CD4-positive, alpha-beta T cell (primary cell): ENCODE measurements at places on chromosomes 12 and 14.

- no peak for DNase-seq
Observed at GRCh38 chr12:104624529-104624928, 167.8 kb downstream of the CHST11 start.

GRCh38 chr14:30874999-30875787 is 834 bp downstream of the COCH start:
- no peak for DNase-seq

DNA sequence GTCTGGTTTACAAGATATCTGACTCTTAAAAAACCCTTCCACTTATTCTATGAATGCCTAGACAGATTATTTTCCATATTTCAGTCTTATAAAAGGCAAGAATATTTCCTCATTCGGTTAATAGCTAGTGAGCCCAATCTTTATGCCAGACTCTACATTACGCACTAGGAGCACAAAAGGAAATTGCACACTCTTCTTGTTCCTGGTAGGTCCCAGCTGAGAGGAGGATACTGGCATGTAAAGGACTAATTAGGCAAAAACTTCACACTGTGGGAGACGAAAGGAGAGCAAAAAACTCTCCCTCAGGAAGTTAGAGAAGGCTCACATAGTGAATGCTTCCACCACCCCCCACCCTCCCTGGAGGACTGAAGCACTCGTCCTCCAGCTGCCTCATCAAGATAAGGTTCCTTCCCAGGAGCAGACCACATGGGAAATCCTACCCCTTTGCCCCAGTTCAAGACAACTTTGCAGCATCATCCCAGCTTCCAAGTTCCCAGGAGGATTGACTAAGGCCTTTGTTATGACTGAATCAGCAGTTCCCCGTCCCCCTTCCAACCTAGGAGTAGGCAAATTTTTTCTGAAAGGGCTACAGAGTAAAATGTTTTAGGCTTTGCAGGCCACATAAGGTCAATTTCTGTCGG is 14.5 kb downstream of the CAPZA3 start:
- DNase-seq, result no peak

DNA sequence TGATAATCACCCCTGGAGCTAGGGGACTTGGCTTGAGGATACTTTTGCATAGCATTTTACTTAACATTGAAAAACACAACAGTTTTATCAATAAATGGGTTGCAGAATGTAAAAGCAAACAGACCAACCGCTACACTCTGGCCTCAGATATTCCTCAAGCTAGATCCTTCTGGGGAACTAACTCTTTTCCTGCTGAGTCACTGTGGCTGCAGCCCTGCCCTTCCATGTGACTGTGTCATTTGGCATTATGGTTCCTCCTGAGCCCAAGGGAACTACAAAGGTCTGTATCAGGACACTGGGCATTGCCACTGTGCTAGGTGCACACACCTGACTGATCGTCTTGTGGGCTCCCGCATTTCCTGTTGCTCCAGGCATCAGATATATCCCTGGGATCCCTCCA is 56.6 kb downstream of the TTC9 start:
- DNase-seq, result peak; percentile 27

GRCh38 chr14:66293533-66294105 is 192.6 kb upstream of the CCDC196 start:
- no peak for DNase-seq

GRCh38 chr14:51865953-51866747 is 5.7 kb downstream of the GNG2 start:
- peak; percentile 73 for DNase-seq

- DNase-seq, result no peak
Observed at GRCh38 chr12:2058837-2059236, 6.0 kb downstream of the CACNA1C start.

GRCh38 chr12:124028555-124028925 is 55.5 kb downstream of the ZNF664 start:
- DNase-seq, result no peak

DNA sequence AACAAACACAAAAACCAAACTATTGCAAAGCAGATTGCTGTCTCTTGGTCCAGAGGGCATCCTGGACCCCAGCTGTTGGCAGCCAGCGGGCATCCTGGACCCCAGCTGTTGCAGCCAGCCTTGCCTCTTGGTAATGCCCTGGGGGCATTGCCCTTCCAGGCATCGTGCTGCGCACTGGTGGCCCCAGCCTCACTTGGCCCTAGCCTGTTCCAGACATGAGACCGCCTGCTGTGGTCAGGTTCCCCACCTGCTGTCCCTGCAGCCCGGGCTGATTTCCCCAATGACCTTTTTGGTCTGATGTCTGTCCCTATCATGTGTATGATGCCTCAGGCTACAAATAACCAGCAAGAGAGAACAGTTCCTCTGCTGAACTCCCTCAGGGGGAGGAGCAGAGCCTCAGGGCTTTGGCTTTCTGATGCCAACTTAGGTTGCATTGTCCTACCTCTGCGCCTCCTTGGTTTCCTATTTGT is 20.8 kb downstream of the MLXIP start:
- no peak for DNase-seq

- DNase-seq, result no peak
Observed at GRCh38 chr12:19165451-19165850, 35.9 kb downstream of the PLEKHA5 start.

DNA sequence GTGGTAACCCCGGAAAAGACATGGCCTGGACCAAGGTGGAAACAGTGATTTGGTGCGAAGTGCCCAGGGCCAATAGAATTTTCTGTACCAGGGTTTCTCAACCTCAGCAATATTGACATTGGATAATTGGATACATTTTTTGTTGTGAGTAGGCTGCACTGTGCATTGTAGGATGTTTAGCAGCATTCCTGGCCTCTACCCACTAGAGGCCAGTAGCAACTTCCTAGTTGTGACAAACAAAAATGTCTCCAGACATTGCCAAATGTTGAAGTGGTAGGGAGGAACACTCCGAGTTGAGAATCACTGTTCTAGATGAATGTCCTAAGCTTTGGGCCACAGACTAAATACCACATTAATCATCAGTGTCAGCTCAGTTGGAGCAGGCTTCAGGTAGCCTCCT is 6.2 kb upstream of the CGRRF1 start:
- no peak for DNase-seq
